ENCODE measurements at places on chromosomes 5 and 9.

DNA sequence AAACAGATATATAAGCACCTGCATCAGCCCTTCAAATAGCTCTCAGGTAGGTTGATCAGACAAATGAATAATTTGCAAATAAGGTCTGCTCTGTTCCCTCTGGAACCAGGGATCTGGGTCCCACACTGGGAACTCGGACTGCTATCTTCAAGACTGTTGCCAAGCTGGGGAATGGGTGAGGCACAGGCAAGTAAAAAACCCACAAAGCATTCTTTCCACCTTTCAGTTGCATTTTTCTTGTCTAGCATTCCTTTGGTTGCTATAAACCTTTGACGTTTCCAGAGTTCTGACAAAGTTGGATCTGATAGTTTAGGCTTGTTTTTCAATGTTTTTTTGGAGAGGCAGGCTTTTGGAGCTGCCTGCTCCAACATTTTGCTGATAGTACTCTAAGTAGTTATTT, 20.1 kb downstream of the FBXL17 start:
- DNase-seq = no peak

DNA sequence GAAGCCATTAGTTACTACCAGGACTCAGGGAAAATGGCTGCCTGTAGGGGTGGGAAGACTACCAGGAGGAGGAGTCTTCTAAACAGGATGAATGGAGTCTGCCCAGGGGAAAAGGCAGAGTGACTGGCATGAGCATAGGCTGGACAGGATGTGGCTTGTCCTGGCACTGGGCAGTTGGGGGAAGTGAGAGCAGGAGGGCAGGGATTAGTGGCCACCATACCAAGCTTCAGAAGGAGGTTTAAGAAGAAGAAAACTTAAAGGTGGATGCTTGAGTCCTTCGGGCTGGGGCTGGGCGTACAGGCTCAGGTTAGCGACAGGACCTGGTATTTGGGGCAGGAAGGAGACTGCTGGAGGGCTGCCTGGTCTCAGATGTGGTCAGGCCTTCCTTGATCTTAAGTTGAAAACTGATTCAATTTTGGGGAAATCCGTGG, 5.0 kb upstream of the NSD1 start:
- DNase-seq = no peak

DNA sequence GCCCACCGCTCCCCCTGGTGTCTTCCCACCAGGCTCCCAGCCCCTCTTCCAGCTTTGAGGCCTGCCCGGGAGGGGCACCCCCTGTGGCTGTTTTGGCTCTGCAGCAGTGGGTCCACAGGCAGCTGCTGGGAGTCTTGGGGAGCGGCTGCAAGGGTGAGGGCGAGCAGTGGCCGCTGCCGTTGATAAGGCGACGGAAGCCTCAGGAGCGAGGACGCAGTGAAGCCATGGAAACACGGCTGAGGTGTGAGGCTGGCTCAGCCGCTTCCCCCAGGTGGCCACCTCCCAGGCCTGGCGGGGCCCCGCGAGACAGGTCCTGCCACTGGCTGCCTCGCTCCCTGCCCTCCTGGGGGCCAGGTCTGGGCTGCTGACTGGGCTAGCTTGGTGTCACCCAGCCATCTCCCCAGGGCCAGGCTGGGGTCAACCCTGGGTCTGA, 41.5 kb downstream of the CXXC5 start:
- DNase-seq = no peak

DNA sequence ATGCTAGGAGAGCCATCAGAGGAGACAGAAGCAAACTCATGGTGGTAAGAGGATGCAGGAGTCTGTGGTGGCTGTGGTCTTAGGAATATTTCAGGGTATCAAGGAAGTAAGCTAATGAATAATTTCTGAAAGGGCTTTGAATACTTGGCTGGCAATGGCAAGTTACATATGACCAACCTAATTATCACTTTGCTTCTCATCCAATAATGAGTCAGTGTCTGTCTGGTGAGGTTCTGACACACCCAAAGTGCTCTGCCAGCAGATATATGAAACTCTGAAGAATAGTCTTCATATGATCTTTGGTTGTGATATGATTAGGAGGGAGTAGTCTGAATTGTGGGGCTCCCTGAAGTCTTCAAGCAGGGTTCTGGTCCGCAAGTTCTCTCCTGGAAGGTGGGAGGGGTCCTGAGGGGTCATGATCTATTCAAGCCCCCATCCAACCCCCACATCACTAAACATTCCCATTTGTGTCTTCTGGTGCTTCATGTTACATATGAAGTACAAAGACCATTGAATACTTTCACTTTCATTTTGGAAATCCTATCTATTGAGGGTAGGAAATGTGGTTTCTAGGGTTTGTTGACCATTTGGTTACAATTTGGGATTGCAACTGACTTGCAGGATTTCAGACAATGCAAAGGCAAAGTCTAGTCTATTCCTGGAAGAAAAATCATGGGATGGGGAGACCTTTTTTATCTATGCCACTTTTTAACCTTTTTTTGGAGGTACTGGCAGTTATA, 199.9 kb upstream of the CDKN2B start:
- DNase-seq = no peak

GRCh38 chr5:112663146-112663545, 74.5 kb upstream of the APC start:
- DNase-seq = no peak

DNA sequence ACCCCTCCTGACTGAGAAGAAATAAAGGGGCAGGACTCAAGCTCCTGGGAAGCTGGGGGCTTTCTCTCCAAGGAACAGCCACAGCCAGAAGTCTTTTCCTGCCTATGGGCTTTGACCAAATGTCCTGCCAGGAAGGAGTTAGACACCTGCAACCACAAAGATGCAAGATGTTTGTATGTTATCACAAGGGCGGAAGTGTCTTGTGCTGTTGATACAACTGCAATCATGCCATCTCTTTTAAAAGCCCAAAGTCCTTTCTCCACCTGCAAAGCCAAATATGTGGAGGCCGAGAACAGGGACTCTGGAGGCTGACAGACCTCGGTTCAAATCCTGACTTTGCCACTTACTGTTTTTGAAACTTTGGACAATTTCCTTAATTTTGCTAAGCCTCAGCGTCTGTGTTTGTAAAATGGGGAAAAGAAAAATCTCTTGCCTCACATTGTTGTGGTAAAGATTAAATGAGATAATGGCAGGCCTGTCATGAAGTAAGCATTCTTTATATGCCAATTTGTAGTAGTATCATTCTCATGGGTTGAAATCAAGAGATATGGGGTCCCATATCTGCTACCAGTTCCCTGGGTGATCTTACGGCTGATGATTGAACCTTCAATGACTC, 17.0 kb downstream of the HRH2 start:
- DNase-seq = no peak

DNA sequence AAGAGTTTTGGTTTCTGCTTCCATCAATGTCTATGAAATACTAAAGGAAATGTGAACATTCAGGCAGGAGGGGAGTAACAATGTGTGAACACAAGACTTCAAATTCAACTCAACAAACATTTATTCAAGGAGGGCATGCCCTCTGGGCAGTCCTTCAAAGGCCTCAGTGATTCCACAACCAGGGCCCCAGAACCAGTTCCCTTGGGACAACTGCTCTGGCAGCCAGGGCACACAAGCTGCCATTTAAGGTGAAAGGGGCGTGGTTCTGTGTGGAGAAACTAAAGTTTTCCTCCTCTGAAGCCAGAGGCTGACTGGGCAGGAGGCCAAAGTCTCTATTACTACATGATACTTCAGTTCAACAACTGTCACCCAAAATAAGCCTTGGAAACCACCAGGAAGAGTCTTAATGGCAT, 3.2 kb downstream of the RBM18 start:
- DNase-seq = no peak

GRCh38 chr5:142296914-142297417, 27.9 kb downstream of the SPRY4 start:
- no peak for DNase-seq

- DNase-seq = no peak
Observed at GRCh38 chr9:136045595-136046553, 49.2 kb downstream of the NACC2 start.

Data from D721Med (cell line).